HCT116 (cell line): ENCODE measurements at places on chromosomes 11 and 22. TPM values are rescaled to one million over a fixed set of nuclear protein-coding genes. Genes with fewer than 3 reads are reported as not detected.

Gene LDHAL6A
- total RNA-seq: not detected

Gene SCGB1D2
- total RNA-seq: not detected

Gene TTC9C
- 33.3 TPM for total RNA-seq

Gene BTG4
- total RNA-seq: not detected

Gene TMEM132A
- total RNA-seq: 120 TPM

Gene SNX32
- total RNA-seq: not detected

Gene PNPLA3
- total RNA-seq: 7.3 TPM

Gene GLB1L2
- 27.1 TPM for total RNA-seq

Gene TBCEL
- total RNA-seq: 17.7 TPM

Gene ANAPC15
- total RNA-seq: 65.6 TPM

Gene NRXN2
- total RNA-seq: 1.5 TPM

Gene CNTF
- 2.3 TPM for total RNA-seq

Gene ANGPTL5
- not detected for total RNA-seq

Gene SLC7A4
- not detected for total RNA-seq

Gene BAIAP2L2
- total RNA-seq: 1.0 TPM

Gene MYO7A
- total RNA-seq: 1.8 TPM

Gene LPXN
- 3.6 TPM for total RNA-seq

Gene APLNR
- not detected for total RNA-seq

Gene KRTAP5-7
- not detected for total RNA-seq

Gene P2RX6
- total RNA-seq: 0.20 TPM

Gene KCNJ1
- total RNA-seq: 0.15 TPM

Gene PKP3
- 157 TPM for total RNA-seq

Gene NLRP14
- total RNA-seq: 0.49 TPM

Gene RPS6KB2
- total RNA-seq: 54.1 TPM

Gene NXPE1
- not detected for total RNA-seq

Gene APOA5
- total RNA-seq: 0.12 TPM

Gene SERHL2
- total RNA-seq: not detected

Gene CHRNA10
- 3.0 TPM for total RNA-seq

Gene DEPDC7
- 7.3 TPM for total RNA-seq

Gene KCNQ1OT1
- total RNA-seq: 1.1 TPM

Gene IMMP1L
- 38.5 TPM for total RNA-seq

Gene OR10G6
- not detected for total RNA-seq

Gene PAMR1
- not detected for total RNA-seq
